Stimulated activated CD4-positive, alpha-beta T cell treated with anti-CD3 and anti-CD28 coated beads, Interleukin-1b, Interleukin-23, amount 100 ng/mL, for 24 hours (primary cell): ENCODE measurements at places on chromosomes 6 and 20.

- DNase-seq, result no peak
Observed at GRCh38 chr6:139037490-139037889, 8.9 kb downstream of the ABRACL start.

DNA sequence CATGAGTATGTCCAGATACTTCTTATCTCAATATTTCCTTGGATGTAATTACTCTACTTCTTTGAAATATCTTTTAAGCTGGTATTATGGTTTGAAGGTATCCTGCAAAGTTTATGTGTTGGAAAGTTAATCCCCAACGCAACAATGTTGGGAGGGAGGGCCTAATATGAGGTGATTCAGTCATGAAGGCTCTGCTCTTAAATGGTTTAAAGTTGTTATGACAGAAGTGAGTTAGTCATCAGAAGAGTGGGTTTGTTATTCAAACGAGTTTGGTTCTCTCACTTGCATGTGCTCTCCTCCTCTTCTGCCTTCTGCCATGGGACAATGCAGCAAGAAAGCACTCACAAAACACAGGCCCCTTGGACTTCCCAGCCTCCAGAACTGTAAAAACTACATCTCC, 176.3 kb downstream of the KCNQ5 start:
- DNase-seq, result no peak

- no peak for DNase-seq
Observed at GRCh38 chr6:46367354-46368168, 123.7 kb downstream of the RCAN2 start.

GRCh38 chr6:54071821-54072340, 39.4 kb upstream of the MLIP start:
- no peak for DNase-seq

DNA sequence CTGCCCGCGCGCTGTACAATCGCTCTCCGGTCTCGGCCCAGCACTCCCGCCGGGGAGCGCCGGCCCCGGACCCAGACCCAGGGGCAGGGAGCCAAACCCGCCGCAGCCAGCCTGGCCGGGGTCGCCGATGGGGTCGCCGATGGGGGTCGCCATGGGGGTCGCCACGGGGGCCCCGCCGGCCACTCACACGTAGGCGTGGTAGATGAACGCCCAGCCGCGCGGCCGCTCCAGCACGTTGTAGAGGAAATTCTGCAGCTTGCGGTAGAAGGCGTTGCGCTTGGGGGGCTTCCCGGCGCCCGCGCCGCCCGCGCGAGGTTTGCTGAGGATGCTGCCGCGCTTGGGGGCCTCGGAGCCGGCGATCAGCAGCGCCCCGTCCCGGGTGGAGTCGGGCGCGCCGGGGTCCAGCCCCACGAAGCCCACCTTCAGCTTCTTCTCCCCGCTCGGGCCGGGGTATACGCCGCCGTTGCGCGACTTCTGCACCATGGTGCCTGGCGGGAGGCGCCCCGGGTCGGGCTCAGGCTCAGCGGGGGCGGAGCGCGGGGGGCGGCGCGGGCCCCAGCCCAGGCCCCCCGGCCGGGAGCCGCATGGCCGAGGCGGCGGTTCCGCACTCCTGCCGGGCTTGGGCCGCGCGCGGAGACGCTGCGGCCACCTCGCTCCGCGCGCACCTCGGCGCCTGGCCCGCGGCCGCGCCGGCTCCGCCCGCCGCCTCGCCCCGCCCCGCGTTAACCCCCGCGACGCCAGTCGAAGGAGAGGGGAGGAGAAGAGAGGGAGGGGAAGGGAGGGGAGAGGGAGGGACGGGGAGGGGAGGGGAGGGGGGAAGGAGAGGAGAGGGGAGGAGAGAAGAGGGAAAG, at the start of gene KCNQ2:
Gene KCNQ2, minus strand, starts transcription at position 675 of the 851 bp plus-strand sequence. Its CDS starts 192 bp downstream, at position 483.
- no peak for DNase-seq

GRCh38 chr6:122663981-122664380, 53.8 kb downstream of the PKIB start:
- no peak for DNase-seq

- no peak for DNase-seq
Observed at GRCh38 chr6:27889275-27889627, 22.9 kb downstream of the OR2B2 start.

GRCh38 chr6:166687879-166688205, 60.8 kb upstream of the RPS6KA2 start:
- no peak for DNase-seq

DNA sequence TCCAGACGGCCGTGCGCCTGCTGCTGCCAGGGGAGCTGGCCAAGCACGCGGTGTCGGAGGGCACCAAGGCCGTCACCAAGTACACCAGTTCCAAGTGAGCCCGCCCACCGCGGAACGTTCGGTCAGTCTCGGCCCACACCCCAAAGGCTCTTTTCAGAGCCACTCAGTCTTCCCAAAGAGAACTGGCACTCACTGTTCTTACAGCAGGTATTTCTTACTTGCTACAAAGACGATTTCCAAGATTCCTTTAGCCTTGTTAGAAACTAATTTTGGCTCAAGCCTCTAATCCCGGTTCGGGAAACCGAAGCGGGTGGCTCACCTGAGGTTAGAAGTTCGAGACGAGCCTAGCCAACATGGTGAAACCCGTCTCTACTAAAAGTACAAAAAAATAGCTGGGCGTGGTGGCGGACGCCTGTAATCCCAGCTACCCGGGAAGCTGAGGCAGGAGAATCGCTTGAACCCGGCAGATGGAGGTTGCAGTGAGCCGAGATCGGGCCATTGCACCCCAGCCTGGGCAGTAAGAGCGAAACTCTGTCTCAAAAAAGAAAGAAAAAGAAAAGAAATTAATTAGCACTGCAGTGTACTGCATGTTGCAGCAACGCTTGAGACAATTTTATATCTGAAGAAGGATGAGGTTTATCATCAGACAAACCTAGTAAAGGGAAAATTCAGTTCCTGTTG, 73.1 kb downstream of the OR2B2 start:
- no peak for DNase-seq

DNA sequence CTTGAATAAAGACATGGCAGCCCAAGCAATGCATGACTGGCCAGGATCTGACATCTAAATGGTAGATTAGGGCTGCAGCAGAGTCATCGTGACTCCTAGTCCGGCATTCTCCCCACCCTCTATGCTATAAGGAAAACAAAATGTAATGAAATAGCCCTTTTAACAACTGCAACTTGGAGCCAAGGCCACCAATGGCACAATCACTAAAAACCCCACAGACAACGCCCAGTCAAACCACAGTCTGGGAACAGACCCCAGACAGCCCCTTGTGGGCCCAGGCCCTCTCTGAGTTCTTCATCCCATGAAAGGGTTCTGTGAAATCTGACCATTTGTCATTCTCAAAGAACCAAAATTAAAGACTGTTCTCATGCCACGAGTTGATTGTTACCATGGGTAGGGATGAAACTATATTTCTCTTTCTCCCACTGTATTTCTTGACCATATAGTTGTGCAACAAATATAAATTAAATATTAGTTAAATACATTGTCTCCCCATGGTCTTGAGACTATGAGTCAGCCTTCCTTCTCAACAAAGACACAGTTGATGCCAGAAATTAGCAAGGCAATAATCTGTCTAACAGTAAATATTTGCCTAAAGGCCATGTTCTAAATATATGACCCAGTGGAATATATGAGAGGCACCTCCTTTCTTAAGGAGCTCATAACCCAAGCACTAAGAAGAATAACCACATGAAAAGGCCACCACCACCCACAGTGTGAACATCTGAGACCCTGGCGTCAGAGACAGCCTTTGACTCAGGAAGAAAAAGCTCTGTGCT, 85.6 kb upstream of the SSTR4 start:
- DNase-seq, result no peak

DNA sequence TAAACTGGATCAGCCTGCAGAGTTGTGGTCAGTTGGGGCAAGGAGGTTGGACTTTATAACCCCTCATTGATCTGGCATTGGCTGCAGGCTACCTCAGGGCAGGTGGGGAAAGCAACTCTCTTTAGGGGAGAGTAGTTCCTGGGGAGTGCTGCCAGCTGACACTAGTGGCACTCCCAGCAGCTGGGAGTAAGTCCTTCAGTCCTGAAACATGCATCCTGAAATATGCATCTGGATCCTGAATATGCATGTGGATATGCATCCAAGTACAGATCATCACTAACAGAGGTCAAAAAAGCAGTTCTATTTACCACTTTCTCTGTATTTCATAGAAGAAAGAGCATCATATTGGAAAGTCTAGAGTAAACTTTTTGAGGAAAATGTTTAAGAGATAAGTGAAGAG, 350.8 kb downstream of the EPM2A start:
- no peak for DNase-seq

DNA sequence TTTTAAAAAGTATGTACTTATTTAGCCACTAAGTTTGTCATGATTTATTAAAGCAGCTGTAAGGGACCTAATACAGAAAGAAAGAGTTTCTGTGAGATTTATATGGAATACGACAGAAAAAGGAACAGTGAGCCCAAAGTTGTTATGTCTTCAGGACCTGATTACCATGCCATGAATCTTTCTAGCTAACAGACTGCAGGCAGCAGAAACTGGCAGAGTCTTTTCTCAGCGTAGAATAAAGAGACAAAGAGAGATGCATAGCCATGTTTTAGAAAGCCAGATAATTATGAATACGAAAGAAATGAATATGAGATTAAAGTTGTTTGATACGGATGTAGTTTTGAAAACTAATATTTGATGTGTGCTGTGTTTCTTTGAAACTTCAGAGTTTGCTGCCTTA, 624.1 kb upstream of the ADGRB3 start:
- DNase-seq, result no peak

GRCh38 chr6:156886409-156886808, 109.2 kb downstream of the ARID1B start:
- no peak for DNase-seq

DNA sequence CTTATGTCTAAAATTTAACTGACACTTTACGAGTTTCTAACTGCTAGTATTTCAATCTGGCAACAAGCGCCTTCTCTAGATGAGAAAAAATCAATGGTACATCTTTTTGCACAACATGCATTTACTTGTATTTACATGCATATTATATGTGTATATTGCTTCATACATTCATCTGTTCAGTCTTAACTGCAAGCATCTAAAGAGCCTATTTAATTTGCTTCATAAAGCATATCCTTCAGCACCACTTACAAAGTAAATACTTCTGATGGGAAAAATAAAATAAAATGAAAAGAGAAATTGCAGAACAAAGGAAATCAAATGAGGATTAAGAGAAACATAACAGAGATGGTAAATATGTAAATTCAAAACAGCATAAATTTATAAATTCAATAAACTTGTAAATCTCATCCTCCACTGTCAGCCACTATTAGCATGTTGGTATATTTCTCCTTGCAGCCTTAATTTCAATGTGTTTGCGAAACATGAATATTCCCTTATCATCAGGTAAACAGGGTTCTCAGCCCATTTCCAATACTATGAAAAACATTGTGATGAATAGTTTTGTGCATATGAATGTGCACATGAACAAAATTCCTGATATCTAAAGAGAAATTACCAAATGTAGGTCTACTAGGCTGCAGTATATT, 332.5 kb upstream of the RUNX2 start:
- DNase-seq, result no peak

DNA sequence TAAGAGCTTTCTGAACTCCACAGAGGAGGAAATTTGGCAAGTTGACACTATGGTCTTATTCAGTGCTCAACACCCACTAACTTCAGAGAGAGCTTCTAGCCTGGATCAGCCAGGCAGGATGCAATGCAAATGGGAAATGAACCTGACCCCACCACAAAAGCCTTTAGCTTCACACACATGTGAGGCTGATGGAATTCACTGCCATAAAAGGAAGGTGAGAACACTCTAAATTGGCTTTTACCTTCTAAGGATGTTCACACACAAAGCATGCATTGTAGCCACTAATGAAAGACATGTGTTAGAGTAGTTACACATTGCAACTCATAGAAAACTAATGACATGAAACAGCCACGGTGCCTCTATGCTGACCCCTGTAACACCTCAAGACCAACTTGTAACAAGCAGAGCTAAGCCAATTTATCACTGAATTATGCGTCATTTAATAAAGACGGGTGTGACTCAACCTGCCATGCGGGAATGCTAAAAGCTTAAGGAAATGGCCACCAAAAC, 262.1 kb downstream of the HACE1 start:
- DNase-seq, result no peak

DNA sequence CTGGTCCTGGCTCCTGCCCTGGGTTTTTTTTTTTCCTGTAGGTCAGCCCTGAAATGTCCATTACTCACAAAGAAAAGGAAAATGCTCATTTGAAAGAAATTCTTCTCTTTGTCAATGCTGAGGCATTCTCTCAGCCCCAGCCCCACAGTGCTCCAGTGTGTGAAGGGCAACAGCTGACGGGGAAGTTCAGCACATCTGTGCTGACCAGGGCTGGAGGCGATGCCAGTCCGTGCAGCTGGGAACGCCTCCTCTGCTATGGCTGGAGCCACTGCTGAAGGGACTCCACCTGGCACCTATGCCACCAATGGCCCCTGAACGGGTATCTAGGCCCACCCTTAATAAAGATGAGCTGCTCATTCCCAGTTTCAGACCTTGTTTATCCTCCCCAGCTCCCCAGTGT, 71.9 kb upstream of the SLCO4A1 start:
- no peak for DNase-seq

DNA sequence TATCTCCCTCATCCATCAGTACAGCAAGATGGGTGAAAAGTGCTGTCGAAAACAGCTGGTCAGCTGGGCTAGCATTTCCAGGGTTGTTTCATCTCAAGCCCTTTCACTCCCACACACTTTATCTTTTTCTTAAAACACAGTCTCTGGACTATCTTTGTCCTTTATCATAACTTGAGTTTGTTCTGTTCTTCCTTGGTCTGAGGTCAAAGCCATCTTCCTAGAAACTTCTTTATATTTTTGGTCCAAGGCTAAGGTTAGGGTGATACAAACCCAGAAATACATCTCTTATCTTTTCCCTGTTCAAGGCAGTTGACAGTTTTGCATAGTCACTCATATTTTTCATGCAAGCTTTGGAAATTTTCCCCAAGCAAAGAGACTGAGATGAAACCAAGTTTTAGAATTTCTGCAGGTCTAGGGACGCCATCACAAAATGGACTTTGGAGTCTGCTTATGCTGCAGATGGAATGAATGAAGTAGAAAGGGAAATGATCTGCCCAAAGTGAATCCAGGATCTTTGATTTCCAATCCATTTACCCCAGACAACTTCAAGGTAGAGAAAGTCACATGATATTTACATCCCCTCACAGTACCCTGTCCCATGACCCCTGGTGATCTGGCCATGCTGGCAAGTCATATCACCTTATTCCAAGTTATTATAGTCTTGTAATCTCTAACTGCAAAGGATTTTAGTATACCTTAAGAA, 297.0 kb downstream of the ZNF217 start:
- no peak for DNase-seq

DNA sequence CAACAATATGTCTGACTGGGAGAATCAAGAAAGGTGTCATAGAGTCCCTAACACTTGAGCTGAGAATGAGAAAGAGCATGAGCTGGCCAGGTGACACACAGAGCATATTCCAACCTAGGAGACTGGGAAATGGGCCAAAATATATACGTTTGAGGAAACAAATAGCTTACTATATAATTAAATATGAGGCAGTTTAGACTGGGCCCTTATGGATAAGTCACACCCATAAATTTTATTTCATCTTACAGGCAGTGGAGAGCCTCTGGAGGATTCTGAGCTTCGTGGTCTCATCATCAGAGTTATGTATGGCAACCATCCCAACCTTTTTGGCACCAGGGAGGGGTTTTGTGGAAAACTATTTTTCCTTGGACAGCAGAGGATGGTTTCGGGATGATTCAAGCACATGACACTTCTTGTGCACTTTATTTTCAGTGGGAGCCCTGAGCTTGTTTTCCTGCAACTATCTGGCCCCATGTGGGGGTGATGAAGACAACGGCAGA, 12.9 kb upstream of the NQO2 start:
- no peak for DNase-seq
